ENCODE measurements at places on chromosomes 4 and X. TPM values are rescaled to one million over a fixed set of nuclear protein-coding genes. Genes with fewer than 3 reads are reported as not detected.

JCHAIN gene
- polyA plus RNA-seq: 7.1 TPM

ZNF182 gene
- 1.3 TPM for polyA plus RNA-seq

INTS6L gene
- polyA plus RNA-seq: 0.50 TPM

DNA sequence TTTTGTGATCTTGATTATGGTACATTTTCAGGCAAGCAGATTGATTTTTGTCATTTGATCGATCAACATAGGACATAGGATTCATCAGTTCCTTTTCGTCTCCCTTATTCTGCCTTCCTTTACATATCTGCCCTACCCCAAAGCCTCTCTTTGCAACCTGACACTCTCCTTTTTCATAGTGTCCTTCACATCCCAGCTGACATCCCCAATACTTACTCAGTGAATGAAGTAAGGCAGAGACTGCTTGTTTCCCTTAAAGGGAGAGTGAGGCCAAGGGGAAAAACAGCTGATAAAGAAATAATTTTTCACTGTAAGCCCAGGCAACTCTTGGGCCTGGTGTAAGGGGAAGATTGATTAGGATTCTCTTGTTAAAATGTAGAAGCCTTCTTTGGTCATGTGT is 69.8 kb downstream of the GBA3 start:
- no peak for DNase-seq

GRCh38 chr4:184850431-184851199 is 24.8 kb upstream of the ACSL1 start:
- DNase-seq: no peak
